Colonic mucosa (tissue), 4 donors: ENCODE measurements at places on chromosomes 2 and 18. TPM values are rescaled to one million over a fixed set of nuclear protein-coding genes. Genes with fewer than 3 reads are reported as not detected.

Gene BCL2
- 16.4 TPM for total RNA-seq

Gene ARHGAP28
- 1.9 TPM for total RNA-seq

Gene ACTG2
- total RNA-seq: 1,198 TPM

Gene CRYGC
- total RNA-seq: not detected

Gene C2orf78
- total RNA-seq: not detected

Gene CLEC4F
- 0.12 TPM for total RNA-seq

Gene TBR1
- total RNA-seq: not detected

Gene PROKR1
- total RNA-seq: 0.07 TPM

Gene TTC39C
- total RNA-seq: 9.5 TPM

DNA sequence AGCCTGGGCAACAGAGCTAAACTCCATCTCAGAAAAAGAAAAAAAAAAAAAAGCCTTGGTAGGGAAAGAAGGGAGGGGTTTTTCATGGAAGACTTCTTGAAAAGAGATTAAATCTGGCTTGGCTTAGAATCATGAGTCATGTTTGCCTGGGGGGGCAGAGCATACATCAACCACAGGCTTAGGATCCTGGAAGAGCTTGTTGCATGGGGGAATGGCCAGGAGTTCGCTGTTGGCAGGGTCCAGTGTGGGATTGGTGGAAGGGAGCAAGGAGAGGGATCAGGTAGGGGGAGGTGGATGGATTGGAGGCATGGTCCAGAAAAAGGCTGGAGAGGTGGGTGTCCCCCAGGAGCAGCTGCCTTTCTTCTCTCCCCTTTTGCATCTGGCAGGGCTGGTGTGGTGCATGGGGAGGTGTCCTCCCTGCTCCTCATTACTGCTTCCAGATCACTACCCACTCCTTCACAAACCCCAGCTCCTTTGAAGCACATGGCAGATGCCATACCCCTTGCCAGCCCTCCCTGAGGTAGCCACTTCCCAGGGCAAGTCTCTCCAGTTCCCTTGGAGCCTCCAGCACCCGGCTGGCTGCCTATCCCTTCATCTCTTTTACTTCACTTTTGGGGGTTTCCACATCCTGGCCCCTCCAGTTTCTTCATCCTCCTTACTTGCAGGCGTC lies 2.5 kb downstream of the ARMC9 start:
- no peaks in the 10 kb centered on the region for H3K27me3 ChIP-seq
- H3K4me1 ChIP-seq: peaks cover 4% of the 10 kb centered on the region
- no peaks in the 10 kb centered on the region for H3K36me3 ChIP-seq
- no peak overlapping the region for H3K27ac ChIP-seq

- no peaks in the 10 kb centered on the region for H3K36me3 ChIP-seq
- no peak overlapping the region for H3K4me3 ChIP-seq
- DNase-seq: no peak
- H3K27me3 ChIP-seq: no peaks in the 10 kb centered on the region
These were observed 143.0 kb upstream of the SOX11 start for GRCh38 chr2:5548991-5549715.

GRCh38 chr18:31503011-31503410 lies 5.0 kb downstream of the DSG2 start:
- no peak for DNase-seq
- no peak overlapping the region for H3K27ac ChIP-seq
- no peak overlapping the region for H3K4me3 ChIP-seq
- H3K36me3 ChIP-seq: no peaks in the 10 kb centered on the region
- H3K27me3 ChIP-seq: no peaks in the 10 kb centered on the region

- no peak overlapping the region for H3K27ac ChIP-seq
- DNase-seq: no peak
These were observed 61.0 kb upstream of the TMEM87B start for GRCh38 chr2:111994042-111994441.

DNA sequence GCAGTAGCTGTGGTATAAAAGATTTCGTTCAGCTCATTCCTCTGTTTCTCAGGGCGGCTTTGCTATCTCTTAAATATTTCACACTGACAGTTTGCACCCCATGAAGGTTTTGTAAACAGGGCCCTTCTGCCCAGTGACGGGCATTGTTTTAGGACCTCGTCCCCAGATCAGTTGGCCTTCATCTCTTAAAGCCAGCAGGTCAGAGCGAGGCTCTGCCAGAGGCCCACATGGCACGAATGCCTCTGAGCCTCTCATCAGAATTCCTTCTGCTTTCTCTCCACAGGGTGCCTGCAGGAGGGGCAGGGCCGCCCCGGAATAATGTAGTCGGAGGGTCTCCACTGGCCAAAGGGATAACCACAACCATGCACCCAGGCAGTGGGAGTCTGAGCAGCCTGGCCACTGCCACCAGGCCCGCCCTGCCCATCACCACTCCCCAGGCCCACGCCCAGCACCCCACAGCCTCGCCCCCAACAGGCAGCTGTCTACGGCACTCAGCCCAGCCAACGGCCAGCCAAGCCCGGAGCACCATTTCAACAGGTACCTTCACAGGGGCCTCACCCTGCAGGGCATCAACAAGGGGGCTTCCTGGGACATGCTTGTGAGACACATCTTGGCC lies 177.0 kb downstream of the SEPTIN10 start:
- H3K4me3 ChIP-seq: no peak overlapping the region
- H3K27me3 ChIP-seq: no peaks in the 10 kb centered on the region
- H3K36me3 ChIP-seq: no peaks in the 10 kb centered on the region

DNA sequence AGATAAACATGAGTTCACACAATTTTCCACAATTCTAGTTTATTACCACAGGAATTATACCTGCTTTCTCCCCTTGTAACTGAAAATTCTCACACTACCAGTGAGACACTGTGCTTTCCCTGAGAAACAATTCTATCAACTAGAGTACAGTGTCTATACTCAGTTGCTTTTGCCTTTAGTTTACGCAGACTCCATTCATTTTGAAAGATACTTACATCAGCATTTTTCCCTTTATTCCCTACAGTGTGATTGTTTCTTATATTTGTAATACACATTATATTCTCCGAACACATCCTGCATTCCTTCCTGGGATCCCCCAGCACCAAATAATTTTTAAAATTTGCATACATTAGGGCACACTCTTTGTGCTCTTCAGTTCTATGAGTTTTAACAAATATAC lies 1455.5 kb downstream of the SUCLG1 start:
- no peaks in the 10 kb centered on the region for H3K27me3 ChIP-seq
- DNase-seq: no peak

DNA sequence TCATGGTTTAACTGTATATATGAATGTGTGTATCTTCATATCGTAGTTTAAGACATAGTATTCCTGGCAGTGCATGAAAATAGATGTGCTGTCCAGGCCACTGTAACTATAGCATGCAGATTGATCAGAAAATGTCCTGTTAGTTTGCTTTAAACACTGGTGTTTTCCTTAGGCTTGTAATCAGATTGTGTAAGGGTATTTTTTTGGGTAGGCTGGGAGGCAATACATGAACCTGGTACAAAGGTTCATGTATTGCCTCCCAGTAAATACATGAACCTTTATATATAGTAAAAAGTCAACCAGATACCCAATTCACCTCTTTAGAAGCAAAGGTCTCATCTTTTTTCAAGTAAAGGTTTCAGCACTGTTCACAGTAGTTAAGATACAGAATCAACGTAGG lies 1.6 kb downstream of the COQ10B start:
- no peak for DNase-seq
- no peaks in the 10 kb centered on the region for H3K27me3 ChIP-seq
- H3K36me3 ChIP-seq: no peaks in the 10 kb centered on the region
